Stimulated activated CD8-positive, alpha-beta memory T cell treated with anti-CD3 and anti-CD28 coated beads, Interleukin-4, amount 100 ng/mL, for 4 hours (primary cell): ENCODE measurements at places on chromosomes 7 and 10.

DNA sequence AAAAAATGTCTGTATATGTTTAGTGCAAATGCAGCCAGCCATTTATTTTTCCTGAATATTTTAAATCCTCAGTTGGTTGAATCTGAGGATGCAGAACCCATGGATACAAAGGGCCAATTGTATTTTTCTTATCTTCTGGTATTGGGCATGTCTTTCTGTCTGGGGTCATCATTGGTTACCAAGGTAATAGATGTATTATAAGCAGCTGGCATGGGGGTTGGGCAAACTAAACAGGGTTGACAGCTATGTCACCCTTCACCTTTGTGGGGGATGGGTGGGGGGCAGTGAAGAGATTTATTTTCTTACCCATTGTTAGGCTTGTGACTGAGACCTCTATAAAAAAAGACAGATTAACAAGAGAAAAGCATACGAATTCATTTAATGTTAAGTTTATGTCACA lies 38.8 kb downstream of the CDHR3 start:
- DNase-seq, result no peak

DNA sequence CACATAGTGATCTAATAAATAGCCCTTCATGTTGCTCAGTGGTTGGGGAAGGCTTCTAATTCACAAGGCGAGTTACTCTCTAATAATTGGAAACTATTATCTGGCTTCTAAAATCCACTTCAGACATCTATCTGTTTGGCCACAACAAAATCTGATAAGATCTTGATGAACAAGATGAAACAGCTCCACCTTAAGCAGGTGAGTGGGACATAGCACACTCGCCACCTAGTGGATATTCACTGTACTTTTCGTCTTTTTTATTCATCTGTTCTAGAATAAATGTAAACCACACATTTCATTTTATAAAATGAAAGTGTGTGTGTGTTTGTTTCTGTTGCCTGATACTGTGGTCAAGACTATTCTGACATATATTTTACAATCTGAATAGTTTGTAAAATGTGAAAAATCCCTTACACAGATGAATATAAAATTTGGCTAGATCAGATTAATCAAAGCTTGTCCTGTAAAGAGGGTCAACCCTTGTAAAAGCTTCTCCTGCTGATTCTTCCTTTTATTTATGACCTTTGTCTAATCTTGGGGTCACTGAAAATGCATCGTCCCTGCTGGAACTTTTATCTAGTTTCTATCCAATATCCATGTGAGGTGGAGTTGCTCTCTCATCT lies 26.5 kb upstream of the CNTNAP2 start:
- no peak for DNase-seq

GRCh38 chr10:62917475-62918238 lies 101.5 kb upstream of the EGR2 start:
- DNase-seq, result no peak

- no peak for DNase-seq
These were observed 5.8 kb upstream of the JAKMIP3 start for GRCh38 chr10:132059760-132060508.

DNA sequence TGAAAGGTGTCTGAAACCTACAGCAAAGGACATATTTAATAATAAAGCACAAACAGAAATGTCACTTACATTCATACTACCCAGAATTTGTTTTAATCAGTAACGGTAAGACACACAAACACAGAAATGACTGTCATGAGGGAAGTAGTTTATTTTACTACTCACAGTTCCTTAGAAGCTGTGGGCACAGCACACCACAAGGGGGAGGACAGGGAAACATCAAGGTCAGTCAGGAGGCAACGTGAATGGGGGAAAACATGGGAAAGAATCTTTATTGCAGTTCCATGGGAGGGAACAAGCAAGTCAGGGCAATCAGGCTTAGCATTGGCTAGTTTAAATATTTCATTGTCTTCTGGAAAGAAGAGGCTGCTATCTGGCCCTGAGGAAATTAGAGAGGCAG lies 123.8 kb upstream of the PDSS1 start:
- no peak for DNase-seq

GRCh38 chr7:1247527-1248041 lies 14.9 kb downstream of the UNCX start:
- DNase-seq, result no peak

DNA sequence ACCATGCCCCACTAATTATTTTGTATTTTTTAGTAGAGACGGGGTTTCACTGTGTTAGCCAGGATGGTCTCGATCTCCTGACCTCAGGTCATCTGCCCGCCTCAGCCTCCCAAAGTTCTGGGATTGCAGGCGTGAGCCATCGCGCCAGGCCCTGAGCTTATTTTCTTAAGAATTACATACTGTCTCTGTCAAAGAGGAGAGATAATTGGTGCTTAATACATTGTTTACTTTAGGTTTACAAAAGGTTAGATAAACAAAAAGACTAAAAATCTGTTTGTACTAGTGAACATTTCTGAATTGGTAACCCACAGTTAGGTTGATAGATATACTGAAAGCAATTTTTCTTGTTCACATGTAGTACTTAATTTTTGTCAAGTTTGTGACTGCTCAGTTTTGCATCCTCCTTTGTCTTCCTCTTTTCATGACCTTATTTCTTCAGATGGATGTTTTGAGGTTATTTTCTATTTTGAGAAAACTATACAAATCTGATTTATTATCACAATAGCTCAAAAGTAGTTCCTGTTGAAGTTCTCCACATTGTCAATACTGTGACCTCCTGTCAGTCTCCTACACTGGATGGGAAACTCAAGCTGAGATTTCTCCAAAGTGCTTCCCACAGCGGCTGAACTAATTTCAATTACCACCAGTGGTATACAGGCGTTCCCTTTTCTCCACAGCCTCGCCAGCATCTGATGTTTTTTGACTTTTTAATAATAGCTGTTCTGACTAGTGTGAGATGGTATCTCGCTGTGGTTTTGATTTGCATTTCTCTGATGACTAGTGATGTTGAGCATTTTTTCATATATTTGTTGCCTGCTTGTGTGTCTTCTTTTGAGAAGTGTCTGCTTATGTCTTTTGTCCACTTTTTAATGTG lies 22.5 kb downstream of the HHEX start:
- no peak for DNase-seq

- DNase-seq, result no peak
These were observed 41.1 kb downstream of the SIRT1 start for GRCh38 chr10:67925449-67926005.

GRCh38 chr10:128530946-128531345 lies 404.7 kb upstream of the MKI67 start:
- no peak for DNase-seq

- no peak for DNase-seq
These were observed 192.9 kb upstream of the FZD8 start for GRCh38 chr10:35834877-35835494.

GRCh38 chr10:74207691-74208480 lies 56.9 kb downstream of the ADK start:
- DNase-seq, result no peak

DNA sequence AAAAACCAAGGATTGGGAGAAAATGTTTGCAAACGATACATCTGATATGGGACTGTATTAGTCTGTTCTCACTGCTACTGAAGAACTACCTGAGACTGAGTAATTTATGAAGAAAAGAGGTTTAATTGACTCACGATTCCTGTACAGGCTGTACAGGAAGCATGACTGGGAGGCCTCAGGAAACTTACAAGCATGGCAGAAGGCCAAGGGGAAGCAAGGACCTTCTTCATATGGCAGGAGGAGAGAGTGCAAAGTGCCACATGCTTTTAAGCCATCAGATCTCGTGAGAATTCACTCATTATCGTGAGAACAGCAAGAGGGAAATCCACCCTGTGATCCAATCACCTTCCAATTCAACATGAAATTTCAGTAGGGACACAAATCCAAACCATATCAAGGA lies 11.0 kb downstream of the ZNF713 start:
- DNase-seq, result no peak

DNA sequence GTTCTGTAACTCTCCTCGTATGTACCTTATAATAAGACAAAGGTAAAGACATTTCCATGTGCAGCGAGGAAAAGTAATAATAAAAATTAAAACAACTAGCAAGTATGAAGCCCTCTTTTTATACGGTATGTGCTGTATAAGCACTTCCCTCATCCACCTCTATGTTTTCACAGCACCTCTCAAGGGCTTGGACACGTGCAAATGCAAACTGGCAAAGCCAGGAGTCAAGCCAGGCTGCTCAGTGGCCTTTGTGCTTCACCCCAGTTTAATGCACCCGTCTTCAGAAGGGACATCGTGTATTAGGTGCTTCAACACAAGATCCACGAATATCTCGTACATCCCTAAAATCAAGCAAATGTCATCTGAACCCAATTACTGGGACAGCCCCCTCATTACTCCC lies 1.3 kb upstream of the DGKI start:
- no peak for DNase-seq

GRCh38 chr10:103792547-103792946 lies 62.8 kb downstream of the SH3PXD2A start:
- DNase-seq, result no peak

DNA sequence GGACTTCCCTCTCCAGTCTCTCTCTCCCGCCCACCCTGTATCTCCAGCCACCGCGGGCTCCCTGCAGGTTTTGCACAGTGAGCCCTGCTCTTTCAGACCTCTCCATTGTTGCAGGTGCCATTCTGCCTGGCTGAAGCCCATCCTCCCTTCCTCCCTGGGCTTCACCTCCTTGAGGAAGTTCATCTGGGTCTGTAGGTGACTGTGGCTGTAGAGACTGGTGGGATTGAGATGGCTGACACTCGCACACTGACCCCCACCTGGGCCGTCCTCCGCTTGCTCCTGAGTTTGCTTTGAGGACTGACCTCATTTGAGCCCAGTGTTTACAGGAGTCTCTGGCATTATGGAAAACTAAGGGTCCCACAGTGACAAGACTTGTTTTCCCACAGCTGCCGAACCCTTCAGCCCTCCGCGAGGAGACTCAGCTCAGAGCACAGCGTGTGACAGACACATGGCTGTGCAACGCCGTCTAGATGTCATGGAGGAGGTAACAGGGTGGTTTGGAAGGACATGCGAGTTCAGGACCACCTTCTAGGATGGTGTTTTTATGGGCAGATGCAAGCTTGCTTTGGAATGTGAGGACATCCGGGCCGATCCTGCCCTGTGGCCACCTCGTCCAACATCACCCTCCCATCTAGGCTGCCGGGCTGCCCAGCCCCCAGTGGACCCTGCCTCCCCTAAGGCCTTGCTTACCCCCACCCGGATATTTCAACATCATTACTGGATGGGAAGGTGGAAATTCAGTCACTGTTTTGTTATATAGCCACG lies 9.3 kb downstream of the PLAC9 start:
- no peak for DNase-seq

DNA sequence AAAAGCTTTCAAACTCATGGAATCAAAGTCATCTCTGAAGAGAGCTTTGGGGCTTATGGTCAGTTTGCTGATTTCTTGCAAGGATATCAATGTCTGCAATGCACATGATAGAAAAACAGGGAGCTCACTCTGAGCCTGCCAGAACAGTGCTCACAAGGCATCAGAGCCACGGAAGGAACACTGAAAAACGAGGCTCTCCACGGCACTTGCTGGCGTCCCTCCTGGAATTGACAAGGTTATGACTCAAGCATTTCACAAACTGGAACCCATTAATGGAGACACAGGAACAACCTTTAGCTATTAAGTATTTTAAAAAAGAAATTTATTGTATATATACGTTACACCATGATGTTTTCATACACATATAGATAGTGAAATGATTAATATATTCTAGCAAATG lies 266.3 kb downstream of the KCND2 start:
- DNase-seq, result no peak

DNA sequence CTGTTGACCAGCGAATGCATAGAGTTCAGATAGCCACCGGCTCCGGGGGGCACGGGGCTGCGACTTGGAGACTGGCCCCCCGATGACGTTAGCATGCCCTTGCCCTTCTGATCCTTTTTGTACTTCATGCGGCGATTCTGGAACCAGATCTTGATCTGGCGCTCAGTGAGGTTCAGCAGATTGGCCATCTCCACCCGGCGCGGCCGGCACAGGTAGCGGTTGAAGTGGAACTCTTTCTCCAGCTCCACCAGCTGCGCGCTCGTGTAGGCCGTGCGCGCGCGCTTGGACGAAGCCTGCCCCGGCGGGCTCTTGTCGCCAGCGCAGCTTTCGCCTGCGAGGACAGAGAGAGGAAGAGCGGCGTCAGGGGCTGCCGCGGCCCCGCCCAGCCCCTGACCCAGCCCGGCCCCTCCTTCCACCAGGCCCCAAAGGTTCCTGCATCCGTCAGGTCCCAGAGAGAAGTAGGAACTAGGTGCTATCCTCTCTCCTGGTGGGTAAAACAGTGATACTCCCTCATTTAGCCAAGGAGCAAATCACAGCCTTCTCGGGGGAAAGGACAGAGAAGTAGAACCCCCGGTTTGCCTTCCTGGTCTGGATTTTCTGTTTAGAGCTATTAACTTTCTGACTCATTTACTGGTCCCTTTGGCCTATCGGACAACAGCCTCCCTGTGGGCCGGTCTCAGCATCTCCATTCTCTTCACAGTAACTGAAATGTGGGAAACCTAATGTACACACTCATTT lies 6.1 kb upstream of the HOXA2 start:
- no peak for DNase-seq

DNA sequence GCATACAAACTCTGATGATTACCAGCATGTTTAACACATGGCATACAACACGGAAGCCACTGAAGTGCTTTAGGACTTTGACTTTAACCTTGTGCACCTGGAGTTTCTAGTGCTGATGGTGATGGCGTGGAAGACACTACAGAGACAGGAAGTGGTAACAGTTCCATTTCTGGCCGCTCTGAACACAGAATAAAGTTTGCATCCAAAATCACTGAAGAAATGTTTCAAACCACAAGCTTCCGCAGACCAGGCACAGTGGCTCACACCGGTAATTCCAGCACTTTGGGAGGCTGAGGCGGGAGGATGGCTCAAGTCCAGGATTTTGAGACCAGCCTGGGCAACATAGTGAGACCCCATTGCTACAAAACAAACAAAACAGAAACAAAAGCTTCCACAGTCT lies 40.3 kb upstream of the TNPO3 start:
- DNase-seq, result no peak

- no peak for DNase-seq
These were observed 136.7 kb downstream of the KIF20B start for GRCh38 chr10:89838044-89838615.

GRCh38 chr10:5502061-5502521 lies 2.7 kb upstream of the CALML5 start:
- no peak for DNase-seq

- no peak for DNase-seq
These were observed 641.6 kb downstream of the AUTS2 start for GRCh38 chr7:70239918-70240317.

- no peak for DNase-seq
These were observed 56.5 kb downstream of the ZNF277 start for GRCh38 chr7:112262855-112263487.

DNA sequence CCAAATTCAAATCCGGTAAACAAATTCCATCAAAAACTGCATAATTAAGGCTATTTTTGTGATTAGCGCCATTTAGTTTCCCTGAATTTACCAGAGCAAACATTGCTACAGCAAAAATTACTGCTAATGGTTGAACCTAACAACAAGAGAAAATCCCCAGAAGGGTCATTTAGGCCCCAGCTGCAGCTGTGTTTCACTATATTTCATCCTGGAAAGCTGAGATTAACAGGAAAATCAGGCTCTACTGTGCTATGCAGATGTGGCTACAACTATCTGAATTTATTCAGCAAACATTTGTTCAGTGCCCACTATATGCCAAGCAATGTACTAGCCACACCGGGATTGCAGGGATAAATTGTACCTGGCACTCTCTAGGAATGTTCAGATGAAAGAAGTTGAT lies 104.0 kb downstream of the PON1 start:
- DNase-seq, result no peak
